GM13977 (cell line): ENCODE measurements at places on chromosomes 3 and 15.

- no peak for DNase-seq
These were observed 132.2 kb downstream of the ATP10A start for GRCh38 chr15:25730918-25731317.

DNA sequence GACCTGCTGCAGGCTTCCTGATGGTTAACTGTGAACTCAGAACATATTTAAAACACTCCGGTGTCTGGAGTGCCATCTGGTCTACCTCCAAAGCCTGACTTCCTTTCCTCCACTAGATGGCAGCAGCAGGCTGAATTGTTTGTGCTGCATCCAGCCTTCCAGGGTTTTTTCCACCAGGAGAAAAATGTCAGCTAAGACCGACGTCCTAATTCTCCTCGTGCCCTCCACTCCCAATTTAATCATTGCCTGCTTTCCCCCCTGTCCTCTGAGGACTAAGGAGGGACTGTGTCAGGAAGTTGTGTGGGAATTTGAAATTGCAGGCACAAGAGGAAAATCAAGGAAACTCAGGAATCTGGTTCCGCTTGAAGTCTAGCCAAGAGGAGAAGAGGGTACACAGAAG is 165.2 kb upstream of the UMPS start:
- peak; percentile 77 for DNase-seq

- DNase-seq = no peak
These were observed 106.5 kb downstream of the NR2E3 start for GRCh38 chr15:71916834-71917233.

GRCh38 chr3:197516517-197516889 is 39.3 kb downstream of the BDH1 start:
- no peak for DNase-seq

GRCh38 chr3:44795197-44795596 is 33.6 kb downstream of the KIF15 start:
- DNase-seq = no peak

- DNase-seq = no peak
These were observed 353.1 kb upstream of the BCHE start for GRCh38 chr3:166190360-166190759.

DNA sequence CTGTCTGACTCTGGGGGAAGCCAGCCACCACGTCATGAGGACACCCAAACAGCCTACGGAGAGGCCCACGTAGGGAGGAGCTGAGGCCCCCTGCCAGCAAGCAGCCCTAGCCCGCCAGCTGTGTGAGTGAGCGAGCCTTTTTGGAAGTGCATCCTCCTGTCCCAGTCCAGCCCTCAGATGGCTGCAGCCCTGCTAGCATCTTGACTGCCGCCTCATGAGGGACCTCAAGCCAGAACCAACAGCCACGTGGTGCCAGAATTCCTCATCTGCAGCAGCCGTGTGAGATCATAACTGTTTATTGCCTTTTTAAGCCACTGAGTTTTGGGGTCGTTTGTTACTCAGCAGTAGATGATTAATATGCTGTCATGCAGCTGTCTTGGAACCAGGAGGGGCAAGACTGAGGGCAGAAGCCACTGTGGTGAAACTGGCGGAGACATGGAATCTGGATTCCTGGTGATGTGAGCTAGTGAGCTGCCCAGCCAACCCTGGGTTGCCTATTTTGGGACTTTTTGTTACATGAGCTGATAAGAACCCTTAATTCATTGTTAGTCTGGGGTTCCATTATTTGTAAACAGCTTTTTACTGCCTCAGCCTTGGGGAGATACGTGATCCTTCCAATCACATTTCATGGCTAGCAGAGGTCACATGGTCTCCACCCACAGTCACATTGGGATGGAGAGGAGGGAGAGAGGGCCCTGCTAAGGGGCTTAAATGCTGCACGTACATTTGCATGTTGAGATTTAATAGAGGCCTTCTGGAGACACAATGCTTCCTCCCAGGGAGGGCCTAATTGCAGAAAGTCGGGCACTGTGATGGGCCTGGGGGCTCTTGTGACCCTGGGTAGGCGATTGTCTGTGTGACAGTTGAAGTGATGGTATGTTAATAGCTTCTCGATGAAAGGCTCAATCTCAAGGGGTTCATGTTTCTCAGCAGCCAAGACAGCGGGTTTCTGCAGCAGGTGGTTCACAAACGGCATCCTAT is 73.8 kb downstream of the RPLP1 start:
- DNase-seq = no peak

- no peak for DNase-seq
These were observed 70.0 kb downstream of the MDFIC2 start for GRCh38 chr3:70242297-70242882.

DNA sequence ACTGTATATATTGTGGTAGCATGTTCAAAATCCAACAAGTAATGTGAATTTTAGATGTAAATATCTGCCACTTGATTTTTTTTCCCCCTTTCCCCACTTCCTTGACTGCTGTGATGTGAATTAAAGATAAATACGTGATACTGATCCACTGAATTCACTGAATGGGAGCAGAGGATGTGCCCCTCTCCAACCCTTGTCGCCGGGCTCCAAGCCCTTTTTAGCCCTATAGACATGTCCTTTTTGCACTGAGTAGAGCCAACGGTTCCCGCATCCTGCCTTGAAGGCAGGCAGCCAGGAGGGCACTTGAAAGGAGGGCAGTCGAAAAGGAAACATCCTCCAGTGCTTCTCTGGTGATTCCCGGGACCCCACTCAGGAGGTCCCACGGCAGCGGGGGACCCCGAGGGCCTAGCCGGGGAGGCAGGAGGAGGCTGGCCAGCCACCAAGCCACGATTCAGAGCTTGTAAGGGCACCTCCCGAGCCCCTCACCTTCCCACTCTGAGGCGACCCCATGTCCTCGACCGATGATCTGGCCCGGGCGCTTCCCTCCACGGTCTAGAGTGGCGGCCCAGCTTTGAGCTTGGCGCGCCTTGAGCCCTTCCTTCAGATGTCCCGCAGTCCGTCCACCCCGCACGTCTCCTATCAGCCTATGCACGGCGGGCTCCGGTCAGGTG is 901 bp upstream of the MANF start:
- peak; percentile 60 for DNase-seq

- DNase-seq = no peak
These were observed 280.4 kb downstream of the CD47 start for GRCh38 chr3:107810171-107811071.

DNA sequence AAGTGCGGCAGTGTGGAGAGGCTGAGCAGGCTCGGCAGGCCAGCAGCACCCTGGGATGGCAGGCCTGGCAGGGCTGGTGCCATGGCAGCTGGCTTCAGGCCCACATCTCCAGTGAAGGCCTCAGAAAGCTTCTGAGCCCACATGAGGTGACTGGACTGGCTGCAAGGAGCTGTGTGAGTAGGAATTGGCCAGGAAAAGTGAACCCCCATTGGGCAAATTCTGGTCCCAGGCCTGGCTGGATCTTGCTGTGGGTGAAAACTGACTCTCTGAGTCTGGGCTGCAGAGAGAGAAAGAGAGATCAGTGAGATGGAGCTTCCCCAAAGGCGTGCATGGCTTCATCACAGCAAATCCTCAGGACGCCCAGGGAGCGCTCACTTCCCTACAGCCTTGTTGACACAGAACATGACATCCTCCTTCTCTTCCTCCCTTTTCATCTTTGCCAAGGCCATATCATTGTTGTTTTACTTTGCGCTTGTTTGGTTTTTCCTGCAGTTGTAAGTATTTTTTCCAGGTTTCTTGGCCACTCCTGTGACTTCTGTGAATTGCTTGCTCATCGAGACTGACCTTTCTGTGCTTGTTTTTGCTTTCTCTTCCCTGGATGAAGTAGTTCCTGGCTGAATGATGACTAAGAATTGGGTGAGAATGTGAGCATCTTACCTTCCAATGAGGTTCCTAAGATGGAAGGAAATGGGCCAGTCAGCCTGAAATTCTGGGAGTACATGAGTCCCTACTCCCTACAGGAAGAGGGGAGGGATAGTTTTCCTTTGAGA is 299.1 kb downstream of the TLE3 start:
- DNase-seq = no peak

GRCh38 chr15:52803467-52804306 is 13.6 kb upstream of the ONECUT1 start:
- peak; percentile 17 for DNase-seq

GRCh38 chr15:75234191-75234810 is 23.8 kb upstream of the GOLGA6C start:
- DNase-seq = peak; percentile 6

- no peak for DNase-seq
These were observed 249.5 kb downstream of the SQOR start for GRCh38 chr15:45884289-45884688.

GRCh38 chr15:64883100-64883581 is 28.6 kb upstream of the ANKDD1A start:
- DNase-seq = peak; percentile 75

- no peak for DNase-seq
These were observed 104.4 kb downstream of the LRRK1 start for GRCh38 chr15:101023501-101024072.

GRCh38 chr3:120489421-120489820 is 38.6 kb upstream of the FSTL1 start:
- no peak for DNase-seq

GRCh38 chr3:83321891-83322290 is 1560.4 kb upstream of the GBE1 start:
- DNase-seq = no peak

DNA sequence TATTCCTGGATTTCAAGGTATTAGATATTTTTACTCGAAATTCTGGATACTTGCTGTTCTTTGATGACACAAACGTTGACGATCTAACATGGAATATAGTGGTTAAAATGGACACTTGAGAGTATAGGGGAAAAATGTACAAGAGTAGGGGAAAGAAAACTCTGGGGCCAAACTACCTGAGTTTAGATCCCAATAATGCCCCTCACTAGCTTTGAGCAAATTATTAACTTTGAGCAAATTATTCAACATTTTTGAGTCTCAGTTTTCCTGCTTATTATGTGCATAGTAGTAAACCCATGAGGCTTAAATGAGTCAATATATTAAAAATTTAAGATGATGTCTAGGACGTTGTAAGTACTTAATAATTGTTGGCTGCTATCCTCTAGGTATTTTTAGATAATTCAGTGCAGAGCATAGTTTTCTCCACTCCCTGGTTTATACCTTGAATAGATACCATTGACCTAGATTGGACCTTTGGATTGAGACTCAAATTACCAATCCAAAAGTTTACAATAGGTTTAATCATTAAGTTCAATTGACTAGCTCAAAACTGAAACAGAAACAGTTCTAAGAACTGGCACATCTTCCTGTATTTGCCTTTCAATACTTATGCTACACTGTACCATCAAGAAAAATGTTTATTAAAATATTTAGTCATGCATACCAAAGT is 4.5 kb downstream of the ADGRG7 start:
- no peak for DNase-seq

- no peak for DNase-seq
These were observed 336.4 kb upstream of the ICE2 start for GRCh38 chr15:60815321-60815720.

GRCh38 chr3:102193255-102193654 is 241.6 kb upstream of the ZPLD1 start:
- no peak for DNase-seq

DNA sequence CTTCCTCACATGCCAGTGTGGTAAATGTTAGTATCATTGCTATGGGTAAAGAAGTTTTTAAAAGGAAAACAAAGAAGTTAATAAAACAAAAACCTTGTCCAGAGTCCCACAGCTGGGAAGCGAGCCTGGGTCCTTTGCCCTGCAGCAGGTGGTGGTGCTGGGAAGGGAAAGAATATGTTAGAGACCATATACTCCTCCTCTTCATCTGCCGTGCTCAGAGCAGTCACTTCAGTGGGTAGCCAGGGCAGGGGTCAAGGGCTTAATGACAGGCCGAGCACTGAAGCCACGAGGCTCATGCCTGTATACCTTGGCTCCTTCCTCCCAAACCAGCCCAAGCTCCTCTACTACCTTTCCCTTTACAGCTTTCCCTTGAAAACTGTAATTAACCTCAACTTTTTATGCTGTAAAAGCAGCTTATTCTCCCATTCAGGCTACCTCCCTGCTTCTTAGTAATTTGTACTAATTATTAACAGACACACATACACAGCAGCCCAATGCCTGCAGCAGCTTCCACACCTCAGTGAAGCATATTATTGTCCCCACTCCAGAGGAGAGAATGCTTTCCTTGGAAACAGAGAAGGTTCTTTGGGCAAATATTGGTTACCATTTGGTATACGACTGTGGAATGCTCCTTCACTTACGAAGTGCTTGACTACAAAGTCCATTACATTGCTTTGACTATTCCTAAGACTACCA is 362.1 kb downstream of the EPHB1 start:
- no peak for DNase-seq

DNA sequence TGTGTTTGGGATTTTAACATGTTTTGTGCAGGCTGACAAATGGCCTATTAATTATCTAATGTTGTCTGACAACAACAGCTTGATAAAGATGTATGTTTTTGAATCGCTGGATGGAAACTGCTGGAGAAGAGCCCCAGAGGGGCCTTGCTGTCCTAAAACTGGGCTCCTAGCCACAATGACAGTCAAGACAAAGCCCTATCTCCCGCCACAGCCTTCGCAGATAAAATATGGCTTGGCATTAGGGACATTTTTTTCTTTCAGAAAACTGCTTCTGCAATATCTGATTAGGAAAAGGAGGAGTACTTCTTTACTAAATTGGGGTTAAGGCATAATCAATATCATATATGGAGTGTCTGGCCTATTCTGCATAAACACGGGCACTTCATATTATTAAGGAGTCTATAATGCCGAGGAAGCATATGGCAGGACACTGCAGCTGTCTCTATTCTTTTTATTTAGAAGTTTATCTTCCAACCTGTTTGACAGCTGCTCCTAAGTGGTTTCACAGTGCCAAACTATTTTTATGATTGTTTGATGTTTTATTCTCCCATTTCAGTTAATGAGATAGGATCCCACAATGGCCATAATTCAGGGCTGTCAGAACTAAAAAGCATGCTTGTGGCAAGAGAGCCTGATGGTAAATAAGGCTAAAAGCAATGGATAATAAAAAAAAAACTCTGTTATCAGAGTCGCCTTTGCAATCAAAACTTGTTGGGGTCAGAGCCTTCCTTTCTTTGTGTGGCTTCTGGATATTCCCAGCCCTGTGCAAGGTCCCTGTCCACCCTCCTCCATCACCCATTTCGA is 210.1 kb downstream of the MECOM start:
- no peak for DNase-seq

DNA sequence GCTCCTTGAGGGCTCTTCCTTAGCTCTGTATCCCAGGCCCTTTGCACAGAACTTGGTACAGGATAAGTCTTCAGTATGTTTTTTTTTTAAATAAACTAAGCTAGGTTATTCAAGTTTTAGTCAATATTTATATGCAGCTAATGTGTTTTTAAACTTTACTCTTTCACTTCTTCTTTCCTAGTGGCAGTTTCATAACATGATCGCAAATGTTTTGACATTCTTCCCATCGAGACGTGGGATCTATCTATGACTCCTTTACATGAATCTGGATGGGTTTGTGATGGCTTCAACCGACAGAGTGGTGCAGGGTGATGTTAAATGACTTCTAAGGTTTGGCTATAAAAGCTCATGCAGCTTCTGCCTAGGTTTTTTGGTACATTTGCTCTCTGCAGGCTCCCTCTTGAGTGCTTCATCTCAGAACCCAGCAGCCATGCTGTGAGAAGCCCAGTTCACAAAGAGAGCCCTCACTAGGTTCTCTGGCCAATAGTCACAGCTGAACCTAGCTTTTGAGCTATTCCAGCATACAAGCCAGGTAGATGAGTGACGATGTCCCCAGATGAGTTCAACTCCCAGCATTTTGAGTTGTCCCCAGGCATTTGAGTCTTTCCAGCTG is 13.5 kb upstream of the MECOM start:
- DNase-seq = peak; percentile 32

GRCh38 chr3:81336470-81336869 is 425.0 kb downstream of the GBE1 start:
- no peak for DNase-seq
